ENCODE measurements at places on chromosomes 11 and 22.

- DNase-seq, result no peak
Observed at GRCh38 chr11:125872138-125872491, 15.4 kb upstream of the HYLS1 start.

- DNase-seq, result no peak
Observed at GRCh38 chr11:72224564-72225410, at the start of gene INPPL1. Gene INPPL1 (plus strand): TSS chr11:72224767. CDS start chr11:72224985, 218 bp downstream.

- no peak for DNase-seq
Observed at GRCh38 chr11:132631989-132632388, 900.3 kb downstream of the OPCML start.

- no peak for DNase-seq
Observed at GRCh38 chr11:14218728-14219127, 140.3 kb downstream of the RRAS2 start.

Data from stimulated activated CD8-positive, alpha-beta memory T cell treated with anti-CD3 and anti-CD28 coated beads, Interleukin-12 subunit alpha, Interleukin-12 subunit beta, amount 100 ng/mL, for 1 hour (primary cell).